Hematopoietic multipotent progenitor cell (in vitro differentiated cells): ENCODE measurements at places on chromosomes 13 and 19.

- DNase-seq = no peak
Observed at GRCh38 chr13:106464076-106464475, 71.4 kb downstream of the EFNB2 start.

DNA sequence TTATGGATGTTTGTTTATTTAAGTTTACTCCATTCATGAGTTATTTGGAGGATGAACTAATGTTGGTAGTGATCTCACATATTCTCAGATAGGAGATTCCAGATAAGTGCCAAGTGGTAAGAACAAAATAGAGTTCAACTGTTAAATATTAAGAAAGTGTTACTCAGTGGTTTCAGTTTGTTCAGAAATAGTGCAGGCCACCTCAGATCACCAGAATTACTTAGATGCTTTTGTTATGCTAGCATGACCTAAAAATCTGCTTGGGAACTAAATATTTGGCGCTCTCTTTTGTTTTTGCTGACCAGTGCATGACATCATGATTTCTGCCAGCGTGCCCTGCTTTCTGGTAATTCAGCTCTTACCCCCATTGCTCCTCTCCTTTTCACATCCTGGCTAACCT, 15.6 kb downstream of the CLDN10 start:
- DNase-seq = no peak

DNA sequence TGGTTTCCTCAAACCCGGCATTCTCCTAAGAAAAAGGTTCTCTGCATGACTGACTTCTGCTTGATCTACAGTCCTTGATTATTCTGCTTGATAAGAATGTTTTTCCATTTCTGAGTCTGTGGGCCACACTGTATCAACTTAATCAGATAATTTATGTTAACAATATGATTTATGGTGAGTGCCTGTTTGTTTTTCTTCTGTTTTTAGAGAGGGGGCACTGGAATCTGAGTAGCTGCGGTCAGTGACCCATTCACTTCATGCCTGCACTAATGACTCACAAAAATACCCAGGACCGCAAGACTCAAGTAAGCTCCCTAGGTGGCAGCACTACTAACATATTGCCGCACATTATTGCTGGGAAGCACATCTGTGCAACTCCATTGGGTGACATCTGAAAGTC, 542.3 kb upstream of the ATXN8OS start:
- no peak for DNase-seq

GRCh38 chr13:96503481-96503880, 413.6 kb downstream of the HS6ST3 start:
- no peak for DNase-seq

GRCh38 chr13:68749796-68750195, 1357.8 kb upstream of the ATXN8OS start:
- no peak for DNase-seq

GRCh38 chr19:40282209-40282580, 3.0 kb downstream of the AKT2 start:
- DNase-seq = no peak

DNA sequence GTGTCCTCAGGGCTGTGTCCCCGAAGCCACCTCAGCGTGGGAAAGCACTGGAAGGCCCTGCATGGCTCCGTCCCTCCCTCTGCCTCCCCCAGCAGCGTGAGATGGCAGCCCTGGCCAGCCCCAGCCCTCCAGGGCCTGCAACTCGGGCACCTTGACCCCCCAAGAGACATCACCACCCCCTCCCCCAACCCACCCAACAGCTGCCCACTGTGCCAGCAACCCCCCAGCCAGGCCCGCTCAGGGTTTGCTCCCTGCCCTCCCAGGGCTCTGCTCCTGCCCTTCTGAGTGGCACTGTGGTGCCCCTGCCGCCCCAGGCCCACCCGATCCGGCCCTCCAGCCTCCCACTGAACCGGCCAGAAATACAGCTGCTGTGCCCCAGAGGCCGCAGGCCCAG, 1.5 kb upstream of the ASPDH start:
- DNase-seq = no peak

GRCh38 chr19:18710996-18711751, 27.7 kb downstream of the CRTC1 start:
- DNase-seq = no peak

GRCh38 chr19:39341129-39341718, 997 bp upstream of the SAMD4B start:
- DNase-seq = no peak

DNA sequence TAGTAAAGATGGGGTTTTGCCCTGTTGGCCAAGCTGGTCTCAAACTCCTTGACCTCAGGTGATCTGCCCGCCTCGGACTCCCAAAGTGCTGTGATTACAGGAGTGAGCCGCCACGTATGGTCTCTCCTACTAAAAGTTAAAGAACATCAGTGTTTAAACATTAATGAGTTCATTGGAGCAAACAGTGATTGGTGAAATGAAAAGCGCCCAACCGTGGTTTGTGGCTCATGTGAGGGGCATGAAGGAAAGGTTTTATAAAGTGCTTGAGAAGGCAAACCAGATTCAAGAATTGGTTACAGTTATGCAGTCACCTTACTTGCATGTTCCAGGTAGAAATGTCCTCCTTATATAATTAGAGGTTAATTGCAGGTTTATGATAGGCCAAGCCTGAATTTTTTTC, 109.5 kb downstream of the ZNF675 start:
- no peak for DNase-seq

DNA sequence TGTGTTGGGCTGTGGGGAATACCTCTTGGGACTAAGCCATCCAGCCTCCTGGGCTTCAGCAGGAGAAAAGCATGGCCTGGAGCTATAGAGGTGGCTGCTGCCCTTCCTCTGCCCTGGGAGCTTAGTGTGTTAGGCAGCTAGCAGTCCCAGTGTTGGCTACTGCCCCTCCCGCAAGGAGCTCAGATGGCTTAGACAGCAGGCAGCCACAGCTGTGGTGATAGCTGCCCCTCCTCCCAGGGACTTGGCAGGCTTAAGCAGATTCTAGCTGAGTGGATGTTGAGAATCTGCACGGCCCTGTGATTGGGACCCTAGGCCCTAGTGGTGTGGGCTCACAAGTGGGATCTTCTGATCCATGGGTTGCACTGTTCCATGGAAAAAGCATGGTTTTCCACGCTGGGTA, 264.5 kb downstream of the TDRD3 start:
- DNase-seq = no peak

- no peak for DNase-seq
Observed at GRCh38 chr19:42370068-42370520, 20.0 kb downstream of the CNFN start.

- no peak for DNase-seq
Observed at GRCh38 chr13:45851956-45852355, 403 bp upstream of the SIAH3 start.

- no peak for DNase-seq
Observed at GRCh38 chr13:25493931-25494640, 122.3 kb downstream of the ATP8A2 start.

- no peak for DNase-seq
Observed at GRCh38 chr13:98068521-98068920, 74.4 kb upstream of the FARP1 start.

- no peak for DNase-seq
Observed at GRCh38 chr19:18353378-18354005, 13.1 kb downstream of the PGPEP1 start.

DNA sequence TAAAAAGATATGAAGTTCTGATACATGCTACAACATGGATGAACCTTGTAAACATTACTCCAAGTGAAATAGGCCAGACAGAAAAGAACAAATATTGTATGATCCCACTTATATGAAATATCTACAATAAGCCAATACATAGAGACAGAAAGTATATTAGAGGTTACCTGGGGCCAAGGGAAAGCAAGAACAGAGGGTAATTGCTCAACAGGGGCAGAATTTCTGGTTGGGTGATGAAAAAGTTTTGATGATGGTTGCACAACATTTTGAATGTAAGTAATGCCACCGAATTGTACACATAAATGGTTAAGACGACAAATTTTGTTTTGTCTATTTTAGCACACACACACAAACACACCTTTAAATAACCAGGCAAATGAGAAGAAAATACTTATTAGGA, 268.4 kb downstream of the FOXO1 start:
- DNase-seq = no peak

- peak; percentile 68 for DNase-seq
Observed at GRCh38 chr19:35013041-35013819, 13.1 kb downstream of the GRAMD1A start.

GRCh38 chr19:52566588-52566987, 3.5 kb upstream of the ZNF701 start:
- DNase-seq = no peak

DNA sequence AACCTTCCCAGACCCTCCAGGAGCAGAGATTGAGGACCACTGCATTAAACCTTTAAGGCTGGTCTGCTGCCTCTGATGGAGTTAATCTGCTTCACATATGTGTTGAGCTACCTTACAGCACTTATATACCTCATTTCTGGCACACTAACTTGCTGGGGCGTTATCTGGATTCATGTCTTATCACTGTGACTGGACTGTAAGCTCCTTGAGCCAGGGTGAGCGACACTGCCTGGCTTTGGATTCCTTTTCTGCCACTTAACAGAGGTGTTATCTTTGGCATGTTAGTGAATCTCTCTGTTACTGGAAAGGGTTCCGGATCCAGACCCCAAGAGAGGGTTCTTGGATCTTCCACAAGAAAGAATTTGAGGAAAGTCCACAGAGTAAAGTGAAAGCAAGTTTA, 69.8 kb upstream of the RGCC start:
- DNase-seq = no peak

- peak; percentile 25 for DNase-seq
Observed at GRCh38 chr19:36140304-36141038, 605 bp downstream of the CAPNS1 start.

DNA sequence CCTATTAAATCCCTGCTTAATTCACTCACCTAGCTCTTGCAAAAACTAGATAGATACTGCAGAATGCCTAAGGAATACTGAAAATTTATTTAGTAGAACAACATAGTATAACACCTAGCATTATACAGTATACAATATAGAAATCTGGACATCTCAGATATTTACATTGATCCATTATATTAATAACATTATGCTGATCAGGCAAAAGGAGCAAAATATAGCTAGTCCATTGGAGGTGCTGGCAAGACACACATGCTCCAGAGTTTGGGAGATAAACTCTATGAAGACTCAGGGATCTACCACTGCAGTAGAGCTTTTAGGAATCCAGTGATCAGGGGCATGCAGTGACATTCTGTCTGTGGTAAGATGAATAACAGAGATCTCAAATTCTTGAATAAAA, 357.6 kb downstream of the TBC1D4 start:
- DNase-seq = no peak

GRCh38 chr19:961866-962620, 22.1 kb upstream of the WDR18 start:
- DNase-seq = no peak

DNA sequence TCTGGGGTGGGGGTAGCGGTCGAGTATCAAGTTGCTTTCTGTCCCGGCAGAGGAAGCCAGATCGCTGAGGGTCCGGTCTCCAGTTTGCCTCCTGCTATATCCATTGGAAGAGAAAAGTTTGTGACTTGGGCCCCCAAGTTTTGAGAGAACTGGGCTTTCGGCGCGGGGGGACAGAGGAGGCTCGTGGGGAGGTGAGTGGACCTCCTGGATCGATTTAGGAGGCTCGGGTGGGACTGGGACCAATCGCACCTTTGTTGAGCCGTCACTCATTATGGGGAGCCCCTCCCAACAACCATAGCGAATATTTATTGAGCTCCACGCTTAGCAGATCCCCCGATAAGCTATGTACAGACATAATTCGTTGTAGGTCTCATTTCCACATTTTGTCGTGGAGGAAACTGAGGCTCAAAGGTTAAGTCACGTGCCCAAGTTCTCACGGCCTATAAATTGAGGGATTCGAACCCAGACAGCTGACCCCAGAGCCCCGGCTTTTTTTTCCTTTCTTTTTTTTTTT, 909 bp downstream of the RFXANK start:
- no peak for DNase-seq

GRCh38 chr13:81393110-81393509, 1052.2 kb upstream of the SPRY2 start:
- no peak for DNase-seq
